ENCODE measurements at places on chromosomes 7 and 10. TPM values are rescaled to one million over a fixed set of nuclear protein-coding genes. Genes with fewer than 3 reads are reported as not detected.

Gene SUPV3L1
- total RNA-seq = 23.8 TPM

Gene PDZD7
- 1.5 TPM for total RNA-seq

Gene CCL24
- not detected for total RNA-seq

Gene OR2A12
- not detected for total RNA-seq

Gene NPY4R2
- total RNA-seq = 0.37 TPM

Gene CYP26C1
- 0.09 TPM for total RNA-seq

Gene CPN1
- not detected for total RNA-seq

Gene BEND7
- total RNA-seq = 4.8 TPM

Gene SFRP4
- 0.14 TPM for total RNA-seq

Gene CAV2
- total RNA-seq = 42.5 TPM

Gene SP4
- total RNA-seq = 3.0 TPM

Gene DYDC1
- total RNA-seq = not detected

Gene C7orf57
- not detected for total RNA-seq

Gene PROSER2
- 0.92 TPM for total RNA-seq

Gene ARL3
- total RNA-seq = 8.6 TPM

Gene CFAP70
- total RNA-seq = 0.97 TPM

Gene SLC35G1
- 3.9 TPM for total RNA-seq

Gene PAX2
- not detected for total RNA-seq

Gene TAS2R3
- total RNA-seq = 1.2 TPM

Gene PON1
- not detected for total RNA-seq

Gene CRYGN
- total RNA-seq = not detected

Gene NRG3
- total RNA-seq = under 0.01 TPM

Gene OR2A5
- total RNA-seq = not detected

Gene SPAM1
- not detected for total RNA-seq

Gene COL13A1
- 17.2 TPM for total RNA-seq

Gene GPNMB
- total RNA-seq = 37.2 TPM

Gene OR2A1
- under 0.01 TPM for total RNA-seq

Gene SHH
- not detected for total RNA-seq

Gene LEP
- total RNA-seq = not detected

Gene OR13A1
- total RNA-seq = not detected

Gene MKRN1
- total RNA-seq = 60.3 TPM

Gene HTR7
- total RNA-seq = 22.9 TPM

Gene ATP5MK
- total RNA-seq = 210 TPM

Gene MMP21
- not detected for total RNA-seq

Gene CLRN3
- not detected for total RNA-seq

Gene GRIFIN
- not detected for total RNA-seq

Gene SNCG
- total RNA-seq = 3.3 TPM

Gene SAMD9L
- 17.0 TPM for total RNA-seq

Gene PLAC9
- 2.6 TPM for total RNA-seq

Gene SEMA3C
- 455 TPM for total RNA-seq

Gene RPEL1
- not detected for total RNA-seq

Gene SFTPA1
- not detected for total RNA-seq

Gene NPC1L1
- total RNA-seq = not detected

Gene MCM10
- 0.89 TPM for total RNA-seq

Gene SEC31B
- total RNA-seq = 3.2 TPM

Gene EBF3
- not detected for total RNA-seq

Gene HACD1
- total RNA-seq = 30.0 TPM

Gene SLC26A4
- total RNA-seq = 0.46 TPM

Gene EPDR1
- total RNA-seq = 32.8 TPM

Gene NPY
- not detected for total RNA-seq

Gene SFTPD
- total RNA-seq = not detected

Gene PLAU
- total RNA-seq = 56.4 TPM

Gene ODAD2
- total RNA-seq = 1.5 TPM

Gene HOXA2
- total RNA-seq = 0.30 TPM

Gene SEMA3E
- 0.18 TPM for total RNA-seq
